ENCODE measurements at places on chromosomes 2 and 18. TPM values are rescaled to one million over a fixed set of nuclear protein-coding genes. Genes with fewer than 3 reads are reported as not detected.

SLC38A11 gene
- 0.85 TPM for total RNA-seq

DNA sequence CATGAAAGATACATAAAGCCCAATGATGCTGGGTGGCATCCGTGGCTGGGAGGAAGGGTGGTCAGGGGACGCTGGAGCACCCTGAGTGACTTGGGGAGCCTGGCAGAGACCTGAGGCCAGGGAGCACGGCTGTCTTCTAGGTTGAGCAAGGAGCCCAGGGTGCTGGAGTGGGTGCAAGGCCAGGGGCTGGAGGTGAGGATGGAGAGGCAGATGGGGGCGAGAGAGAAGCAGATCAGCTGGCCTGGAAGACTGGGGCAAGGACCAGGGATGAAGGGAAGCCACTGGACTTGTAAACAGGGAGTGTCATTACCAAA lies 52.2 kb downstream of the FAM178B start:
- DNase-seq = no peak

SDC1 gene
- total RNA-seq = 87.1 TPM

DNA sequence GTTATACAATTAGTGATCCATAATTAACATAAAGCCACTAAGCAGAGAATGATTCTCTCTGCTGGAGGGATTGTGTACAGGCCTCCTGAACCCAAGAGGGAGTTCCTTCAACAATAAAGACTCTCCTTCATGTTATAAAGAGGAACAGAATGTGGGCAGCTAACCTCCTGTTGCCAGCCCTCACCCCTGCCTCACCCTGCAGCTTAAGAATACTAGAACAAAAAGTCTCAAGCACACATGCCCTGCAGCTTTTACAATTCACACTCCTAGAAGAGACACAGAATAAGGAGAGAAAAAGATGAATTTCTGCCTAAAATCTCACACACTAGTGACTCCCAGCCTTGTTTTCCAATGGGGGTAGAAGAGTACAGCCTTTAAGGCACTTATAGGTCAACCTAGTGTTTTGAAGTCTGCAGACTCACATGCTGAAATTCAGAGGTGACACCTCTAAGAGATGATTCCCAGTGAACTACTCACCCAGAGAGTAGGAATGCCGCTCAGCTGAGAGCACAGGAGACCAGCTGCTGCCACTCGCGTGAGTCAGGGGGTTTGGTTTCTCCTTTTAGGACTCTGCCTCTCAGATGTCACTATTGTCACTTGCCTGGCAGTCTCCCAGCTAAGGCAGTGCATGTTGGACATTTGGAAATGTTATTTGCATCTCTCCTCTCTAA lies 32.5 kb upstream of the IL1RL1 start:
- no peak for DNase-seq

DNA sequence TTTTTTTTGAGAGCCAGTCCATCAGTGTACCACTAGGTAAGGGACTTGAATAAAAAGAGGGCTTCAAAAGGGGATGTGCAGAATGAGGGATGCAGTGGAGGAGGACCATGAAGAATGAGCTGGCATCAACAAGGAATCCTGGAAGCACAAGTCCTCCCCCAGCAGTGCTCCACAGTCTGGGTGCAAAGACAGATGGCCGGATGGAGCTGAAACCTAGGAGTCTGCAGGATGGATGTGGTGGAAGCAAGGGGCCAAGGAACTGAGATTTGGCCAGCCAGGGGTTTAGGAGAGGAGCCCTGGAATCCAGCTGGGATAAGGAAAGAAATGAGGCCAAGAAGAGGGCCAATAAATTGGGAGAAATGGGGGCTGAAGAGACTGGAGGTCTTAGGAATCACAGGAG lies 51.8 kb upstream of the RAB6C start:
- no peak for DNase-seq

DNA sequence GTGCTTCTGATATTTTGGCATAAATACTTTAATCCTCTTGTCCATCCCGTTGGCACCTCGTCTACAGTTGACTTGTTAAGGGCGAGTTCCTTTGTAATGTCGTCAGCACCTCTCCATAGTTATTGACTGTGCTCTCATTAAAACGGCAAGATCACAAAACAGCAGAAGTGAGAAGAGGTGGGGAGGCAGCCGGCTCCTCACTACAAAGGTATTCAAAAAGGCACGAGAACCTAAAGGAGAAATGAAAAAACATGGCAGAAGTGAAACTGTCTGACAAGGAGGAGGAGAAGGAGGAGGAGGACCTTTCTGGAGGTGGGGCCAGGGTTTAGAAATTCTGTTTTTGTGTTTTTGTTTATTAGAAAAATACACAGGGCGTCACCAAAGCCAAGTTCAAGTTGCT lies 235.6 kb downstream of the BCL11A start:
- no peak for DNase-seq

SULT1C4 gene
- 31.9 TPM for total RNA-seq

Data from urinary bladder (tissue), 4 donors.